ENCODE measurements at places on chromosomes 2 and 18.

- DNase-seq, result no peak
Observed at GRCh38 chr18:5419601-5420000, 124.1 kb upstream of the ZBTB14 start.

DNA sequence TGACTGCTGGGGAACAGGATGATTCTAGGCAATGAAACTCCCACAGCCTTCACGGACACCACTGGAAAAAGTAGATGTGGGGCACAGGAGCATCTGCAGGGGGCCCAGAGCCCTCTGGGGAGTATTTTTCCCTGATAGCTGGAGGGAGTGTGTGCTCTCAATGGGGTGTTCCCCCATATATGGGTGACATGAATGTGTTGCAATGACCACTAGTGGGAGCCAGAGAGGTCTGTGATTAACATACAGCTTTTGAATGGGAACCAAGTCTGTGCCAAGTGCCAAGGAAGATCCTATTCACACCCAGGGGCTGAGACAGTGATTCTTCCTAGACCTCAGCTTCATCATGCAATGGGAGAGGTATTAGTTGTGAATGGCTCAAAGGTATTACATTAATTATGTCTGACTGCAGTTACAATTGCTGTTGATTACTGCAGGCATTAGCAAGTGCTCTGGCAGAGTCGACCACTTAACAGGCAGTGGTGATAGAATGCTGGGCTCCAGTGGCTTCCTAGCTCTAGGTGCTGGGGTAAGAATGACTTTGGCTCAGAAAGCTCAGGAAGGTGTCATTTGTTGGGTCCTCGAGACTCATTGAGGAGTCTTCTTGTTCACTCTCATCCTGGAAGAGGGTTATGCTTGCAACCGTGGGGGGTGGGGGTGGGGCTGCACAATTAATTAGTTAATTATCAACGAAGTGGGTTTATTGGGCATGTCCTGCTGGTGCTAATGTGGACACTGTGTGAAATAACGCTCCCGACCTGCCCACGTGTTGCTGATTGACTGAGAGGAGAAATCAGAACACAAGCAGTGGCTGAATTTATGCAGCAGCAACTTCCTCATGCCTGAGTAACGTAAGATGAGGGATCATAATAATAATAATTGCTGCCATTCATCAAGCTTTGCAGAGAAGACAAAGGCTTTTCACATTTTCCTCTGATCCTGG, 194.1 kb downstream of the CLIP4 start:
- DNase-seq, result no peak

- no peak for DNase-seq
Observed at GRCh38 chr2:145725876-145726275, 1206.0 kb upstream of the ZEB2 start.

GRCh38 chr2:127025359-127026166, 81.4 kb downstream of the BIN1 start:
- DNase-seq, result no peak

DNA sequence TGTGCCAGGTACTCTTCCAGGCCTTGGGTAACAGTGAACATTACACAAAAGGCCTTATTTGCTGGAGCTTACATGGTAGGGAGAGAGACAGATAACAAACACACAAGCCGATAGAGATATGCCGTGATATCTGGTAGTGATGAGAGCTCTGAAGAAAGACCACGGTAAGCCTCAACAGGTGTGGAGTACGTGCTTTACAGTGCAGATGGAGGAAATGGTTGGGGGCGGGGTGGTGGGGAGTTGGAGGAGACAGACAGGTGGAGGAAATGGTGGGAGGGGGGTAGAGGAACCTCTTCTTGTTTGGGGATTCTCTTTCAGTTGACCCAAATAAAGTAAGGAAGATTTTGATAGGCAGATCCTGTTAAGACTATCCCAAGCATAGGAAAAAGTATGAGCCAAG, 141.1 kb upstream of the ALPP start:
- no peak for DNase-seq

GRCh38 chr2:58035352-58035751, 11.3 kb upstream of the VRK2 start:
- no peak for DNase-seq

DNA sequence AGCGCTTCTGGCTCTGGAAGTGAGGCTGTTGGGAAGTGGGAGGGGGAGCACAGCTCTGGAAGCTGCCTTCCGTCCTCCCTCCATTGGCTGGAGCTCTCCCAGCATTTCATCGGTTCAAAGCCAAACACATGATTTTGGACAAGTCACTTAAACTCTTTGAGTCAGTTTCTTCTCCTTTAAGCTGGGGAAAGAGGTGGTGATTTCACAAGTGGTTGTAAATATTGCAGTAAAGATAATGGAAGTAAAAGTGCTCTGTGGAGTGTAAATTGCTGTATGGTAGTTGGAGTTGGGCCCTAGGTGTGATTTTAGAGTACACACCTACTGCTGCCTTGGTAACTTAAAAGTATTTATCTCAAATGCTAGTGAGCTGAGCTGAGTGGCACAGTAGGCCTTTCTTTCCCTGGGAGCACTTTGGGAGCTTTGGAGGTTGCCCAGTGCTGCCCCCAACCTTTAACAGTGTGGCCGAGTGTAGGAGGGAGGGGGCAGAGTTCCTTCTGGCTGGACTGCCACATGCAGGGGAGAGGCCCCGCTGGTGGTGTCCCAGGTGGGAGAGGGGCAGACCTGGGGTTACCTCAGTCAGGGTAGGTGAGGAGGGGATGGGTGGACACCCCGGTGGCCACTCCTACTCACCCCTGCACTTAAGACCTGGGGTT, 54.7 kb downstream of the ASAP2 start:
- no peak for DNase-seq

GRCh38 chr2:237128026-237128703, 42.5 kb downstream of the COPS8 start:
- DNase-seq, result no peak

DNA sequence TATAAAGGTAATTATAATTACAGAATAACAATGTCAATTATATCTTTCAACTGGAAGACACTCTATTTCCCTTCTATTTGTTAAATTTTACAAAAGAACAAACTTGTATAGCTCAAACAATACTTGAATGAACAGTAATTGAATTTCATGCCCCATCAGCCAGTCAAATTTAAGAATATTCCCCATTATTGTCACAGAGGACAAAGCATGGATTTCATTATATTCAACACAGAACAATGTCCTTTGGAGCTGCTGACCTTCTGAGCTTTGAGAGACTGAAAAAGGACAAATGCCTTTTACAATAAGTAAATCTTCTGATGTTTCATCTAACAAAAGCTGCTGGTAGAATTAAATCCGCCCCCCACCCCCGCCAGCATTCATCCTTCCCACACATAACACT, 187.5 kb upstream of the MC4R start:
- no peak for DNase-seq

DNA sequence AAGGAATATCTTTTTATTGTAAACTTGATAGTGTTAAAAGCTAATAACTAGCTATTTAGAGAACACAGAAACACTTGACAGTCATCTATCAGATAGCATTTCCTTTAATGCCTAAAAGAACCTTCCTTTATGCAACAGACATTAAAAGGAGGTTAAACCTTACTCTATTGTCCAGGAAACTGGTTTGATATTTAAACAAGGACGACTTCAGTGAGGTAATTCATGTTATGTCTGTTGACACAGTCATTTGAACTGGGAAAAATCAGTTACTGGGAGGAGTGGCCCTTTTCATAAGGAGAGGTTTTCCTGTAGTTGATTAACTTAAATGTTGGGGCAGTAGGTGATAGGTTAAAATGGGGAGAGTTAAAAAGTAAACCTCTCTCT, 6.7 kb downstream of the TGIF1 start:
- no peak for DNase-seq

- no peak for DNase-seq
Observed at GRCh38 chr2:132757002-132757589, 87.1 kb upstream of the LYPD1 start.

GRCh38 chr18:21393986-21394385, 152.0 kb downstream of the GREB1L start:
- DNase-seq, result no peak

DNA sequence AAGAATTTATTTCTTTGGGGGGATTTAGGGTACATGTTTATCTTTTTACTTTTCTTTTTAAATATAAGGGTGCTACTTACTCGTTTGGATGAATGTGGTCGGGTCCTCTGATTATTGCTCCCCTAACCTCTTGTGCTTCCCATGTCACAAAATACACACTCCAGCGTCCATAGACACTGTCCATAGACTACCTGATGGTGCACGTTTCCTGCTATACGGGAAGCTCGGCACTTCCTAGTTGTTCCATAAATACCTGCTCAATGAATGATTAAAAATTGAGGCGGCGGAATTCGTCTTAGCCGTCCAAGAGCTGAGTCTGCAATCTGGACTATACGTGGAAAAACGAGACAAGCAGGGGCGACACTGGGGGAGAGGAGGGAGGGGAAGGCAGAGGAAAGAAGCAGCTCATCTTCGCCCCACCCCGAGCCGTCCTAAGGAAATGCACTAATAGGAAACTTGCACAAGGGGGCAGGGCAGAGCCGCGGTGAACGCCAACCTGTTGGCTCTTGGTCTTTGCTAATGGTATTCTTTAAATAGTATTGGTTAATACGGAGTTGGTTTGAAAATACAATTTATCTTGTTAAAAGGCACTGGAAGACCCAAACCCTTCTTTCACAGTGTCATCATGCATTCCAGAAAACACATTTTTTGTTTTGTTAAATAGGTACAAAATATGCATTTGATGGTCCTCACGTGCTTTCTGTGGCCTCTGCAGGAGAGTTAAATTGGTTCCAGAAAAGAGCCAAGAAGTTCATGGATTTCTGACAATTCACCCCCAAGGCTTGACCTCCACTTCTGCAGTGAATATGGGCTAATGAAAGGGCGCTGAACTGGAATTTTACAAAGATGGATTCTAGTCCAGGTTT, 73.0 kb upstream of the KCTD1 start:
- DNase-seq, result no peak
